Activated gamma-delta T cell (primary cell): ENCODE measurements at places on chromosomes 12 and 14.

GRCh38 chr14:102928412-102929240 lies 6.2 kb downstream of the AMN start:
- peak; percentile 35 for DNase-seq

- no peak for DNase-seq
These were observed 122.1 kb upstream of the NRXN3 start for GRCh38 chr14:78048120-78048519.

- DNase-seq, result no peak
These were observed 114.6 kb downstream of the FOXN3 start for GRCh38 chr14:89302396-89302950.

DNA sequence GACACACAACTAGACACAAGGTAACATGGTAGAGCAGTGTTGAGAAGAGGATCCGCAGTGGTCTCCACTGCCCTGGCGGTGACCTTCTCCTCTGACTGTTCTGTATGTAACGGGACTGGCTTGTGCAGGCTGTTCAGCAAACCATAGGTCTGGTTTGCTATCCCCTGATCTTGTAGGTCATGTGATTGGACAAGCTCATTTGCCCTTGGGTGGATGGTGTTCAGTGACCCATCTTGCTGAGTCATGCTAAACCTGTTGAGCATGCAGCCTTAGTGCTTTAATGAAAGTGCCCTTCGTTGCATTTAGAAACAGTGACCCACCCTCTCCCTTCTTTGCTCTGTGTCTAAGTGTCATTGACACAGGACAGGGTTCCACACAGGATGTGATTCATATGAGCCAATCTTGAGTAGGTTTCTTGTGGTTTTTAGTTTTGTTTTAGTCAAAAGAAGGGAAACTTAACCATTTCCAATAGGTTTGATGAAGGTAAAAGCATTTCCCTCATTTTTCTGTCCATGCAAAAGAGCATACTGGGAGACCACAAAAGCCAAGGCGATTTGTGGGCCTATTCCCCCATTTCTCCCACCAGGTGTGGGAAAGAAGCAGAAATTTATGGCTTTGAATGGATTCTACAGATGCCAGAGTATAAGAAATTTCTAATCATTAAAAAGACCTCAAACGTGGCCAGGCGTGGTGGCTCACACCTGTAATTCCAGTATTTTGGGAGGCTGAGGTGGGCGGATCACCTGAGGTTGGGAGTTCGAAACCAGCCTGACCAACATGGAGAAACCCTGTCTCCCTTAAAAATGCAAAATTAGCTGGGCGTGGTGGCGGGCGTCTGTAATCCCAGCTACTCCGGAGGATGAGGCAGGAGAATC lies 32.6 kb upstream of the HIF1A start:
- no peak for DNase-seq

DNA sequence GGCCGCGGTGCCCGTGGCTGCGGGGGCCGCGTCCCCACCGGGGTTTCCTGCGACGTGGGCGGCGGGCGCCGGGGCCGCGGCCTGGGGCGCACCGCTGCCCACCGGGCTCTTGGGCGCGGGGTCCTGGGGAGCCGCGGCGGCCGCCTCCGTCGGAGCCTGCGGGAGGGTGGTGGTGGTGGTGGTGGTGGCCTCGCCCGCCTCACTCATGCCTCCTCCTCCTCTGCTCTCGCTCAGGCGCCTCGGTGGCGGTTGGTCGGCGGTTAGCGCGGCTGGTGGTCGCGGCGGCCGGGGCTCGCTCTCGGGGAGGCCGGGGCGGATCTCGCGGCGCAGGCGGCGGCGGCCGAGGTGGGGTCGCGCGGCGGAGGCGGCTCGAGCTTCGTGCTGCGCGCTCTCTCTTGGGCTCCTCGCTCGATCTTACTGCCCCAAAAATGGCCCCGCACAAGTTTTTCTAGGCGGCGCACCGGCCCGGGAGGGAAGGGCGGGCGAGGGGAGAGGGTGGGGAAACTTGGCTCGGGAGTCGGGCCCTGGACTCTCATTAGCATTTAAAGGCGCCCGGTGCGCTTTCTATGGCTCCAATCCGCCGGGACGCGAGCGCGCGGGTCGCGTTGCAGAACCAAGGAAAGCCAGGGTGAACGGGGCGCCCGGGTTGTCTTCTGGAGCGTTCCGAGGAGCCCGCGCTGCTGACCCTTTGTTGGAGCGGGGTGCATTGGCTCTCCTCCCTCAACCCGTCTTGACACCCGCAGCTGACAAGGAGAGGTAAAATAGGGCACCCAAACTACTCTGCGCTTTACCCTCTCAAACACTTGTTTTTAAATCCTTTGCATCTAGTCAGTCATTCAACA lies at the start of gene YBX3:
YBX3 (minus strand) TSS at position 419 of the 842 bp plus-strand sequence; CDS start at position 207, 212 bp downstream.
- peak; percentile 65 for DNase-seq

- DNase-seq, result no peak
These were observed 523.2 kb upstream of the CCDC196 start for GRCh38 chr14:65962952-65963351.
